Right lobe of liver (tissue), 6 donors: ENCODE measurements at places on chromosomes 1 and 21. TPM values are rescaled to one million over a fixed set of nuclear protein-coding genes. Genes with fewer than 3 reads are reported as not detected.

GRCh38 chr1:22443332-22443731 lies 8.3 kb upstream of the ZBTB40 start:
- H3K27me3 ChIP-seq = no peaks in the 10 kb centered on the region
- no peaks in the 10 kb centered on the region for H3K4me1 ChIP-seq
- H3K4me3 ChIP-seq = no peak overlapping the region
- no peaks in the 10 kb centered on the region for H3K36me3 ChIP-seq

DNA sequence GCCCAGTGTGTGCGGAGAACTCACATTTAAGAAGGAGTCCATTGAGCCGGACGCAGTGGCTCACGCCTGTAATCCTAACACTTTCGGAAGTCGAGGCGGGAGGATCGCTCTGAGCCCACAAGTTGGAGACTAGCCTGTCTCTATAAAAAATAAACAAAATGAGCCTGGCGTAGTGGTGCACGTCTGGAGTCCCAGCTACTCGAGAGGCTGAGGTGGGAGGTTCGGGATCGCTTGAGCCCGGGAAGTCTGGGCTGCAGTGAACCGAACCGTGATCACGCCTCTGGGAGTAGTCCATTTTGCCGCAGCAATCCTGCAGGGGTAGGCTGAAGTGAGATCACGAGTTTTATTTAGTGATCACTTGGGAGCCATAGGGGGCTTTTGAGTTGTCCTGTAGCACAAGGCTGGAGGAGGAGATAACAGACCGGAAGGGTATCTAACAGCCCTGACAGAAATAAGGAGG lies 497 bp upstream of the FUCA1 start:
- DNase-seq = no peak
- peak overlapping the region; percentile 91 for H3K4me3 ChIP-seq
- no peaks in the 10 kb centered on the region for H3K27me3 ChIP-seq
- H3K4me1 ChIP-seq = peaks cover 7% of the 10 kb centered on the region

DNA sequence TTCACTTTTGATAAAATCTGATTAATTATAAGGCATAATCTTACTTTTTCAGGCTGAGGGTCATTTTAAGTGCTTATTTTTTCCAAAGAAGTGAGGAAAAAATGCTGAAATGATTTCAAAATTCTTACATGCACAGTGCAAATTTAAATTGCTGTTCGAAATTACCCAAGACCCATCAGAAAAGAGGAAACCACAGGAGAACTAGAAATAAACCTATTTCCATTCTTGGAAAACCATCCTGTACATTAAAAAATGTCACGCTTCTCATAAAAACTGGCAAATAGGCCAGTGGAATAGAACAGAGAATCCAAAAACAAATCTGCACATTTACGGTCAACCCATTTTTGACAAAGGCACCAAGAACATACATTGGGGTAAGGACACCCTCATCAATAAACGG lies 414.9 kb downstream of the SMYD3 start:
- H3K4me1 ChIP-seq = no peaks in the 10 kb centered on the region
- H3K27ac ChIP-seq = no peak overlapping the region
- H3K4me3 ChIP-seq = no peak overlapping the region
- DNase-seq = no peak
- no peaks in the 10 kb centered on the region for H3K36me3 ChIP-seq
- no peaks in the 10 kb centered on the region for H3K27me3 ChIP-seq

KPRP gene
- not detected for total RNA-seq

GON4L gene
- 23.2 TPM for total RNA-seq

AMY1C gene
- total RNA-seq = not detected

DNA sequence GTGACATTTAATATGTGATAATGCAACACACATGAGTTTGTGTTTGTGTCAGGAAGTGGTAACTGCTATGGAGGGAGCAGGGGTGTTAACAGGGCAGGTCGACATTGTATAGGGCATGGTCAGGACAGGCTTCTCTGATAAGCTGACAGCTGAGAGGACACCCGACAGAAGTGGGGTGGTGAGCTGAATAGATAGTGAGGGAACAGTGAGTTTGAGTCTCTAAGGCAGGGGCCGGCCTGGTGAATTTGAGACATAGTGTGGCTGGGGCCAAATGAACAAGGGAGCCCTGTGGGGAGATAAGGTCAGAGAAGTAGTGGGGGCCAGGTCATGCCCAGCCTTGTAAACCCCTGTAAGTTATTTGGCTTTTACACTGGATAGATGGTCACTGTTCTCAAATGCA lies 217.4 kb upstream of the KIAA0040 start:
- H3K27me3 ChIP-seq = no peaks in the 10 kb centered on the region
- DNase-seq = no peak
- no peaks in the 10 kb centered on the region for H3K36me3 ChIP-seq
- no peak overlapping the region for H3K27ac ChIP-seq
- H3K4me3 ChIP-seq = no peak overlapping the region
